ENCODE measurements at places on chromosomes 11 and 22.

- DNase-seq = no peak
These were observed 71.2 kb downstream of the PDHX start for GRCh38 chr11:34987617-34988016.

DNA sequence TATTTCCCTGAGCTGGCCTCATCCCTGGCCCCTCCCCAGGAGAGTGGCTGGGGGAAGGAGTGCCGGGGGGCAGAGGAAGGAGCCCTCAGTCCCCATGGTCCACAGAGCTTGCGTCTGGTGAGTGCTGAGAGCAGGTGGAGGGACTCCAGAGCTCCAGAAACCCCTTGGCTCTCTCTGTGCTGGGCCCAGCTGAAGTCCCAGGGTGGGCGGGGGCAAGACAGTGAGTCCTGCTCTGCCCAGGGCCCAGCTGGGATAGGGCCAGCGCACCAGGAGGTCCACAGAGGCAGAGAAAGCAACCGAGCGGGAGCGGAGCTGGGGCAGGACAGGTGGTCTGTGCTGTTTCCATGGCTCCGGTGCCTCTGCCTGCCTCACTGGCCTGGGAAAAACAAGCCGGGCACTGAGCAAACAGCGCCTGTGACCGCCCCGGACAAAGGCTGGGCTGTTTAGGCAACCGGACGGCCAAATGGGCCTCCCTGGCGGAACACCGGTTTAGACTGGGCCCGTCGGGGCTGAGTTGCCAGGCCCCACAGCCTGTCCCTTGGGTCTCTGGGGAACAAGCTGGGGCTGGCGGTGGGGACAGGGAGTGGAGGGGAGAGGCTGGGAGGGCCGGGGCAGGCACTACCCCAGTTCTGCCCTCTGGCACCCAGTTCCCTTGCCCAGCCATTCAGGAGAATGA, 34.1 kb upstream of the WNT7B start:
- DNase-seq = peak; percentile 66

GRCh38 chr11:96035740-96036078, 111.8 kb upstream of the MTMR2 start:
- no peak for DNase-seq

GRCh38 chr11:10205928-10206327, 88.1 kb downstream of the SBF2 start:
- peak; percentile 48 for DNase-seq

GRCh38 chr11:121595717-121596161, 143.0 kb upstream of the SORL1-AS1 start:
- peak; percentile 88 for DNase-seq

- no peak for DNase-seq
These were observed 890.5 kb downstream of the BRD1 start for GRCh38 chr22:48937032-48937639.

DNA sequence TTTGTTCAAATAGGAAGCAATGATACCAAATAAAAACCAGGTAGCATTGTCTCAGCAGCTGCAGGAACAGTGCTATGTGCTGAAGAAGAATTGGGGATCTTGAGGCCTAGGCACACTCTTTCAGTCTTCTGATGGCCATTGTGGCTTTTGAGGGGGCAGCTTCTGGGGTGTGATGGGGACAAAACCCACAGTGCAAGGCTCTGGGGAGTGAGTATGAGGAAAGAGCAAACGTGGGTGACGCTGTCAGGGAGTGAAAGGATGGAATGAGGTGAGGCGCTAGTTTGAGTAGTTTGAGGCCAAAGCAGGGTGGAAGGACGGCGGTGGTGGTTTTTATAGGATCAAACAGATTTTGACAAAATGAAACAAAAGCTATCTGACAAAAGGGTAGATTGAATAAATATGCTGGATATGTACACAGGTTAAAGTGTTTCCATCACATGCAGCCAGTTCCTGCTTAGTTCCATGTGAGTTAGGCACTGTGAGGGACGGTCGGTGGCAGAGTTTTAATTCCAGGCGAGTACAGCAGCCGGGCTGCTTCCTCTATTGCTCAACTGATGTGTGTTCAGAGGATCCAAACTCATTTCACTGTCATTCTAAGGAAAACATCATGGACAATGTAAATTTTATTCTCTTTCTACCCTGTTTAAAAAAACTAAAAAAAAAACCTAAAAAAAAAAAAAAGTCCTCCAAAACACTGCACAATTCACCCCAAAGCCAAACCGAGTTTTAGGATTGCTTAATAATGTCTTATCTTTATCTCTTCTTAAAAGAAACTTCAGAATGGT, 18.9 kb downstream of the ADAMTS15 start:
- DNase-seq = no peak

DNA sequence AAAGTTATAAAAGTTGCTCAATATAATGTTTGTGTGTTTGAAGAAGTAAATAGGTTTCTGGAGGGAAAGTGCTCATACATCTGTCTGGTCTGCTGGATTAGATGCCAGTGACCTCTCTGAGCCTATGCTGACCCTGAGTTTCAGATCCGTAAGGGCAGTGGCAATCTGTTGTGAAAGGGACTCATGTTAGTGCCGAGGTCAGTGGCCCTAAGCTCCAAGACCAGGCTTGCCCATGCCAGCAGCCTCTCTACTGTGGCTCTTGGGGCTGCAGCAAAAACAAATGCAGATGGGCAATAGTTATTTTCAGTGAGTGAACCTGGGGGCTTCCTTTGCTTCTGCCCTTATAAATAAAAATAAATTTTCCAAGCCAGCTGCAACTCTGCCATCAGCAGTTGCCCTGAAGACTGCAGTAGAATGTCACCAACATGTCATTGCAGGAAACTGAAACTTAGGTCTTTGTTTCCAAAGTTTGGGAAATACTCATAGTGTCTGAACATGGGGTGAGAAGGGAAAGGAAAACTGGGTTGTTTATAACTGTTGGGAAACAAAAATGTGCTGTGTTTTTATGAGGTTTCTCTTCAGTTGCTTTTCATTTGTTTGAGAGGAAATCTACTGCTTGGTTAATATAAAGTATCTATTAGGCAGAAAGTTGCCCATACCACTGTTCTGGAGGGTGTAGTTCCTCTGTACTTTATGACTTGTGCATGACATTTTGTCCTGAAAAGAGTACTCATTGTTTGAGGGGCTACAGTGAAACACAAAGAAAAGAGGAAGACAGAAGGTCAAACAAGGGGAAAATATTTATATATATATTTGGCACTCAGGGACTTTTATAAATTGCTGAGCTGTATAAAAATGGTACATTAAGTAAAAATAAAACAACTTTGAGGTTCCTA, 9.5 kb upstream of the MS4A4E start:
- DNase-seq = no peak

DNA sequence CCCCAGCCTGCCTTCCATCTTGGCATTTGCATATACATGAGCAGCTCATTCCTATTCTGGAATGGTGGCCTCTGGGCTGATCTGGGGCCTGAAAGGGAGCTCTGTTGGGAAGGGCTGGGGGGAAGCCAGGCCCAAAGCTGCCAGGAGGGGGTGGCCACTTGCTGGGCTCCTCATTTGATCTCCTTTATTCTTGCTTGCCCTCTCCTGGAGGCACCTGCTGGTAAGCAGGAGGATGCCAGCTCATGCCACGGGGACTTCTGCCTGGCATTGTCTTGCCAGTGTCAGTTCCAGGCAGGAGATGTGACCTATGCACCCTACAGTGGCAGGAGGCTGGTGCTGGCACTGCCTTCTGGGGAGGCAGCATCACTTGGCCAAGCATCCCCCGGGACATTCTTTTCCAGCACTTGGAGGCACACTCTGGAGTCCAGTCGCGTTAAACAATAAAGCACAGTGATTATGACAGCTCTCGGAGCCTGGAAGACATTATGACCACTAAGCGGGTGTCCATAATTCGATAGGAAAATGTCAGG, 128.3 kb downstream of the NTM start:
- no peak for DNase-seq

All from kidney tubule cell (primary cell).